ENCODE measurements at places on chromosomes 12 and 14. TPM values are rescaled to one million over a fixed set of nuclear protein-coding genes. Genes with fewer than 3 reads are reported as not detected.
A peak's percentile ranks its signal among the peaks of the same experiment; 100 is the strongest.

- no peaks in the 10 kb centered on the region for H3K4me1 ChIP-seq
- H3K4me3 ChIP-seq = no peak within 1 kb of the TSS
- peak; percentile 11 for DNase-seq
- H3K27ac ChIP-seq = no peak within 1 kb of the TSS
Measured at GRCh38 chr14:94292872-94293577, at the start of gene SERPINA10. Gene SERPINA10, minus strand, starts transcription at chr14:94293268. Its CDS starts 2,675 bp downstream, at chr14:94290593.

- peaks cover 13% of the 10 kb centered on the region for H3K4me1 ChIP-seq
- H3K27ac ChIP-seq = peak overlapping the region; percentile 79
- H3K27me3 ChIP-seq = no peaks in the 10 kb centered on the region
- peak; percentile 38 for DNase-seq
- no peaks in the 10 kb centered on the region for H3K36me3 ChIP-seq
Measured at GRCh38 chr12:31742891-31743290, 14.1 kb upstream of the AMN1 start.

DNA sequence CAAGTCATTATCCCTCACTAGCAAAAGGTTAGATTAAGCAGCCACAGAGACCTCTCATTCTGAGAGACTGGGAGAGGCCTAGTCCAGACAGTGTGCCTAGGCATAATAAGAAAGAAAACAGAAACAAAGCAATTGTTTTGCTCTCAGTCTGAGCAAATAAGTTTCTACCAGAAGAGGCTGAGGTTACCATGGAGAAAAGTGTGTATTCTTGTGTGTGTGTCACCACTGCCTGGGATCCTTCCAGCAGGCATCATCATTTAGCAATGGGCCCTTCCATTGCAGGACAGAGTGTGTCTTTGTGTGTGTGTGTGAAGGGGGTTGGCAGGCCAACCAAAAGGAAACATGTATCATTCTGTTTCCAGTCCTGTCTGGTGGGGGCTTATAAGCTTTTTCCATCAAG, 3.7 kb downstream of the EFS start:
- peaks cover 24% of the 10 kb centered on the region for H3K27me3 ChIP-seq
- peak; percentile 56 for DNase-seq
- H3K27ac ChIP-seq = peak overlapping the region; percentile 67
- no peak overlapping the region for H3K4me3 ChIP-seq
- H3K36me3 ChIP-seq = no peaks in the 10 kb centered on the region

DNA sequence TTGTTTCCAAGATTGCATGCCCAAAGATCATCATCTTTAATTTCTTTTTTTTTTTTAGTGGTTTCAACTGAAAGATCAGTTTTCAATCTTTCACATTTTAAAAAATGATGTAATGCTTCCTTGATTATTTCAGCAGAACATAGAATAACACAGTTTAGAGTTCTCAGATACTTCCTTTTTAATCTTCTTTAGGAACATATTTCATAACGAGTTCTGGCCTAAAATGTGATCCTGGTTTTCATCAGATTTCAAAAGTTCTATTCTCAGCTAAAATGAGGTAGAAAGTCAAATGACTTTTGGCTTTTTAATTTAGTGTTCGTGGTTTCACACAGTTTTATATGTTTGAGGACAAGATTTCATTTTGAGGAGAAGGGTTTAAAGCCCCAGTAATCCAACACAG, 40.0 kb upstream of the NR1H4 start:
- no peak for DNase-seq
- H3K4me1 ChIP-seq = peaks cover 13% of the 10 kb centered on the region

DNA sequence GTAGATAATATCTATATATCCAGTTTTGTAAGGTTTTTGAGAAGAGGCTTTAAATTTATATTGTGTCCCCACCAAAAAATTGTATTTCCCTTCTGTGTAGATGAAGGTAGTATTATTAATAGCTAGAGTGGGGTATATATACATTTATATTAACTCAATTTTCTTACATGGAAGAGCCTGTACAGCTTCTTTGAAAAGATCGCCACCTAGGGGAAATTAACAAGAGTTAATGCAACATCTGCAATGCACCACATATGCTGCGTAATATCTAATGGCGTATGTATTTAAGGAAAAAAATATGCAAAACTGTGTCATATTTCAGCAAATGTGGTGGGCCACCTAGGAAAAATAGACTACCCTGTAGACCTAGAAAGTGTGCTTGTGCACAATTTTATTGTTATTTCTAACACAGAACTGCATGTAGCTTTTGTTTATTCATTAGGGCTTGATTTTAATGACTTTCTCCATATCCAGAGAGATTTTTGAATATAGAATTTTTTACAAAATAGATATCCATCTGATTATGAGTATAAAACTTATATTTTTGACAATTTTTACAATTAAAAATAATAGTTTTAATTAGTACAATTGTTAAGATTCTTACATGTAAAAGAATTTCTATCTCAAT, 14.0 kb downstream of the CCER1 start:
- DNase-seq = no peak
- no peaks in the 10 kb centered on the region for H3K36me3 ChIP-seq
- H3K27me3 ChIP-seq = no peaks in the 10 kb centered on the region
- H3K4me1 ChIP-seq = no peaks in the 10 kb centered on the region
- H3K4me3 ChIP-seq = no peak overlapping the region
- no peak overlapping the region for H3K27ac ChIP-seq

DNA sequence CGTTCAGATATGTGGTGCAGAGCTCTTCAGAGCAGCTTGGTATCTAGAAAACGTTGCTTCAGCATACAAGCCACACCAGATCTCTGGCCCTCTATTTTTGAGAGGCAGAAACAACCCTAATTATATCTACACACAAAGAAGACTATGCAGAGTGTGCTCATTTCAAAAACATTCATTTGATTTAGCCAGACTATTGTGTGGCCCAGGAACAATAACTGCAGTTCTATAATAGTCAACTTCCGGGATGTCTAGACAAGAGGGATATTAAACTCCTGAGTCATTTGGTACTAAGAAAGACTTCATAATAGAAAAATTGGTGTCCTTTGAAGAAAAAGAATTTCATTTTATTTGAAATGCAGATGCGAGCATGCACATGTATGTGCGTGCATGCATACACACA, 153.8 kb downstream of the PELI2 start:
- H3K36me3 ChIP-seq = no peaks in the 10 kb centered on the region
- H3K4me1 ChIP-seq = no peaks in the 10 kb centered on the region
- DNase-seq = no peak
- no peak overlapping the region for H3K4me3 ChIP-seq

- H3K27ac ChIP-seq = no peak overlapping the region
- no peaks in the 10 kb centered on the region for H3K36me3 ChIP-seq
- DNase-seq = no peak
Measured at GRCh38 chr12:86914721-86915120, 658.5 kb upstream of the MGAT4C start.

- H3K27me3 ChIP-seq = no peaks in the 10 kb centered on the region
- no peak overlapping the region for H3K4me3 ChIP-seq
- H3K36me3 ChIP-seq = no peaks in the 10 kb centered on the region
- peak; percentile 39 for DNase-seq
- no peaks in the 10 kb centered on the region for H3K4me1 ChIP-seq
Measured at GRCh38 chr12:98793121-98793520, 148.0 kb downstream of the APAF1 start.

DNA sequence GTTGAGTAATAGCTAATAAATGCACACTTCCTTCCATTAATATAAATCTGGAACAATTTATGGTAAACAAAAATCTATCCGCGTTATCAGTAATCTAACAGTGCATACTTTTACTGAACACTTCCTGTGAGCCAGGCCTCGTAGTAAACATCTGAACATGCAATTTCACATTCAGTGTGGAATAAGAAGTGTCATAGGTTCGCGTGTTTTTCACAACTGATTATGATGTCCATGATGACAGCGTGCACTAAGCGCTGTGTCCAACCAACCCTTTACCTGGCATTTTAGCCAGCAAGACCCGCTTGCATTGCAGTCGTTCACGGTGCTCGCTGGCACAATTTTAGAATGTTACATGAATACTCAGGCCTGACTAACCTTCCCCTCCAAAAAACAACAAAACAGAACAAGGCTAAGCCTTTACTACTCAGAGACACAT, 2.1 kb downstream of the PNMA1 start:
- H3K27me3 ChIP-seq = no peaks in the 10 kb centered on the region
- H3K27ac ChIP-seq = peak overlapping the region; percentile 95
- peaks cover 17% of the 10 kb centered on the region for H3K36me3 ChIP-seq

GRCh38 chr14:77375164-77375950, 1.5 kb downstream of the TMED8 start:
- H3K4me3 ChIP-seq = peak overlapping the region; percentile 89
- no peak for DNase-seq
- peaks cover 21% of the 10 kb centered on the region for H3K4me1 ChIP-seq
- H3K27ac ChIP-seq = no peak overlapping the region
- no peaks in the 10 kb centered on the region for H3K27me3 ChIP-seq

- H3K27ac ChIP-seq = no peak overlapping the region
- no peak for DNase-seq
- H3K4me1 ChIP-seq = no peaks in the 10 kb centered on the region
- H3K27me3 ChIP-seq = no peaks in the 10 kb centered on the region
- H3K36me3 ChIP-seq = no peaks in the 10 kb centered on the region
Measured at GRCh38 chr12:29599381-29599780, 101.9 kb upstream of the OVCH1 start.

DNA sequence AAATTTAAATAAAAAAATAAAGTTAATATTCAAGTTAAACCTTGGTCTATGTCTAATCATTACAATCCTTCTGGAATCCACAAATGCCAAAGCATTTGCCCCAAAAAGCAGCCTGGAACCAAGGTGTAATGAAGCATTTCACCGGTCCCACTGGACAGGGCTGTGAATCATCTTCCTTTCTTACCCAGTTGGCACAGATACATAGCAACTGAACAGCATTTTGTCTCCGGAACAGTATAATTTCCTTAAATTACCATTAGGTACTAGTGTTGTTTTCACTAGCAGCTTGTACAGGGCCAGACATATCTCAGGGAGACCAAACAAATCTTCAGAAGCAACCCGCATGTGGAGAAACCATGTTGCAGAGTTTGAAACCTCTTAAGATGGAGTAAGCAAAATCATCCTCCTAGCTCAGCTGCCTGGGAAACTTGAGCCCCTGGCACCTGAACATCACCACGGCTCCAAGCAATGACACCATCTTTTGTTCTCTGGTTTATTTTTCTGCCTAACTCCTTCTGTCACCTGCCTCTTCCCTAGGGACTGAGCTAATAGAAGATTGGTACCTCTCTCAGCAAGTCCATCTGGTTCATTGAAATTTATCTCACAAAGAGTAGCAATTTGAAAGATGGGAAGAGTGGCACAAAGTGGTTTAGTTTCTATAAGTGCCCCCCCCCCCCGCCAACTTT, 17.9 kb upstream of the MDM1 start:
- H3K4me1 ChIP-seq = no peaks in the 10 kb centered on the region
- no peak for DNase-seq

DNA sequence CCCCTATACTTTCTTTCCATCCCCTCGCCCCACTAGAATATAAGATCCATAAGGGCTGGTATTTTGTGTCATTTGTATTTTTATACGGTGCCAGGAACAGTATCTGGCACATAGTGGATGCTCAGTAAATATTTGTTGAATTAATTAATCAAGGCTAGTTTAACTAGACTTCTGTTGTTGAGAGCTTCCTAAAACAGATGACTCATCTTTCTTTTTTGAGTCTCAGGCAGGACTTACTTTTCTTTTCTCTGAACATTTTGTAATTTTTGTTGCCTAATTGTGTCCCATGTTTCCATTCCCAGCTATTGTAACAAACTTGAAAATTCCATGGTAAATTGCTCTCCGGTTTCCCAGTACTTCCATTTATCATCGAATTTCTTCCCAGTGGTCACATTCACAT, 16.7 kb downstream of the STK38L start:
- H3K36me3 ChIP-seq = no peaks in the 10 kb centered on the region
- peak overlapping the region; percentile 54 for H3K27ac ChIP-seq
- no peak overlapping the region for H3K4me3 ChIP-seq
- no peak for DNase-seq
- H3K27me3 ChIP-seq = no peaks in the 10 kb centered on the region
- H3K4me1 ChIP-seq = peaks cover 46% of the 10 kb centered on the region

DNA sequence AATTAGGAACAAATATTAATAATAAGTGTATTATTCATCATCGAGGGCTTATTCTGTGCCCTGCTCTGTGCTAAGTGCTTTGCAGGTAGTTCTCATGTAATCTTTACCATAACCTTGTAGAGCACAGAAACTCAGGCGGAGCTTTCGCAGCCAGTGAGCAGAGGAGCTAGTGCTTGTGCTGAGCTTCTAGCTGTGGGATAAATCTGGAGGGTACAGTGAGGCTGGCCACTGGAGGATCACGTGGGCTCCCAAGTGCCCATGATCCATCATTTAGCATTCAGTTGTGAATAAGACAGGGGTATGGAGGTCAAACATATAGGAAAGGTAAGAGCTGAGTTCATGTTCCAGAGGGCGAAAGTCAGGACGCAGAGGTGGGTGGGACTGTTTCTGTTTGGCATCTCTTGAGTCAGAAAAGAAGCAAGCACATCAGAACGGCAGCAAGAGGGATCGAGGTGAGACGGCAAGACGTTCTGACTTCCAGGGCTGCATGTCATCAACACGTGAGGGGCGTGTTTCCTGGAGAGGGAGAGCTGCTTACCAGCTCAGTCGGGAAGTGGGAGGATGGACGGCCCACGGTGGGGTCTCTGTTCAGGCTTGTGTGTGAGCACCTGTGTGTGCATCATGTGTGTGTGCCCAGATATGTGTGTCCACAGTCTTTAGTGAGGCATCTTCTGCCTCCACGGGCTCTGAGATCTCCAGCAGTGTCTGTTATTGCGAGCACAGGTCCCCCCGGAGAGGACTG, 16.8 kb upstream of the KRT80 start:
- no peak for DNase-seq
- no peak overlapping the region for H3K4me3 ChIP-seq
- peaks cover 13% of the 10 kb centered on the region for H3K4me1 ChIP-seq
- H3K36me3 ChIP-seq = no peaks in the 10 kb centered on the region

Gene NRIP2
- 24.3 TPM for total RNA-seq

Gene PZP
- not detected for total RNA-seq

Gene TMPRSS12
- not detected for total RNA-seq

Gene NEUROD4
- total RNA-seq = not detected

Gene CSRP2
- 12.9 TPM for total RNA-seq

Gene PPP1R1A
- total RNA-seq = 78.8 TPM

Gene GPATCH2L
- total RNA-seq = 30.7 TPM

Gene KRT3
- total RNA-seq = not detected

Gene RTN1
- total RNA-seq = 0.89 TPM

Gene TBX5
- total RNA-seq = not detected

Gene PSMB5
- total RNA-seq = 34.4 TPM
